ENCODE measurements at places on chromosomes 12 and 14.

GRCh38 chr12:116476227-116476822 lies 82.9 kb upstream of the MAP1LC3B2 start:
- DNase-seq: no peak

DNA sequence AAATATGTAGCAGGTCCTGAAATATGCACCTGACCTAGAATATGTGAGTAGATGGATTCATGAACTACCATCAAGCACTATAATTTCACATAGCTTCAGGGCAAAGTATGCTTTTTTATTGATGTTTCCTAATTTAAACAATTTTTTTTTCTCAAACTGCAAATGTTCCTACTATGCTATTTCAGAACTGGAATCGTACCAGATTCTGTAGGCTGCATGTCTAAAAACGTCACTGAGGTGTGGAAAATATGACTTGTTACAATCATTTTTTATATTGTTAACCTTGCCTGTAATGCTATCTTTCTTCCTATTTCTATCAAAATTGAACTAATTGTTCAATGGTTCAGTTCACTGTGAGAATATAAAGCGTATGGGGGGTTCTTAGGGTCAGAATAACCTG lies 78.0 kb upstream of the RERGL start:
- DNase-seq: no peak

- DNase-seq: no peak
Measured at GRCh38 chr14:60309867-60310552, 61.0 kb downstream of the PPM1A start.

DNA sequence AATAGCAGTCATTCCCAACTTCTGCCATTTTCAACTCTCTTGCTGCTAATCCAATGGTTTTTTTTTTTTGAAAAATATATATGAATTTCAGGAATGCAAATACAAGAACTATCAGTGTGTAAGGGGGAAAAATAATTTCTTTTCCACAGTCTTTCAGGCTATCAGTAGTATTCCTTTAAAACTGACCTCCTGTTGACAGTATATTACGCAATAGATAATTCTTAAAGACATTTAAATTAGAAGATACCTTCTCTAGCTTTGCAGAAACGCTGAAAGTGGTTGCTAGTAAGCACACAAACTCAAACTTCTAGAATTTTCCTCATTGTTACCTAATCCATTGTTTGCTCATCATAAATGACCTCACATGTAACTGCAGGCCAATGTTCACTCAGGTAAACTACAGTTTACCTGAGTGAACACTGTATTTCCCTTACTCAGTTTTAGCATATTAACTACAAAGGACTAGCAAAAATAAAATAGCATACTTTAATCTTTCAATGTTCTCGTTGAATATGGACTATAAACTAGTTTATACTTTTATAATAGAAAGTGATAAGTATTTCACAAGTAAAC lies at the start of gene C12orf50:
C12orf50 (minus strand) TSS at position 309 of the 573 bp plus-strand sequence. CDS start 2,439 bp downstream, outside the sequence.
- no peak for DNase-seq

DNA sequence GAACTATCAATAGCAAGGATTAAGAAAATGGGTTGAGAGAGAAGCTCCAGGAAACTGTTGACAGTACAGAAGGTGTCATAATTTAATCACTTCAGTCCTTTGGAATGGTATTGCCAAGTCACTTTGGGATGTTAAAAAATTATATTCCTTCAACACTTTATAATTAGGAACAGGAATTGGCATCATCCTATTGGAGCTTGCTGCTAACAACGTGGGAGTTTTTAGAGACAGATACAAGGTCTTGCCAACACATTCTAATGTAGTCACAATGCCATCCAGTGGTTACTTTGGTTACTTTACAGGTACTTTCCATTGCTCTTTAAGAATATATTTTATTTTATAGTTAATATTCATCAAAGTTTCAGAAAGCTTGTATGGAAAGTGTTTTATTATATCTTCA lies 310.1 kb downstream of the SYT1 start:
- peak; percentile 48 for DNase-seq

GRCh38 chr12:53265783-53266182 lies 2.3 kb upstream of the ESPL1 start:
- DNase-seq: no peak

DNA sequence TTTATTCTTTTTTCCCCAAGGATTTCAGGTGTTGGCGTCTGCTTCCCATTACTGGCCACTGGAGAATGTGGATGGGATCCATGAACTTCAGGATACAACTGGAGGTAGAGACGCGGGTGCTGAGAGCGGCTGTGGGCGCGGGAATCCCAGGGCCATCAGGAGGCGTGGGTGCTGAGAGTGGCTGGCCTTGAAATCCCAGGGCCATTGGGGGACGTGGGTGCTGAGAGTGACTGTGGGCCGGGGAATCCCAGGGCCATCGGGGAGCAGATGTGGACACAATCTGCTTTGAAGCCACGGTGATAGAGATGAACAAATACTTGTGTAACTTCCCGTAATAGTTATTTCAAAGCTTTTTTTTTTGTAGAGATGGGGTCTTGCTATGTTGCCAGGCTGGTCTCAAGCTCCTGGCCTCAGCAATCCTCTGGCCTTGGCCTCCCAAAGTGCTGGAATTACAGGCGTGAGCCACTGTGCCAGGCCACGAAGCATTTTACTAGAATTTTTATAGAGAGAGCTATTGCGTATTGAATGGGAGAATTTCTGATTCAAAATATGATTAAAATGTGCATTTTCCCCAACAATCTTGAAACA lies 12.8 kb downstream of the ADGRD1 start:
- no peak for DNase-seq

- no peak for DNase-seq
Measured at GRCh38 chr14:24178399-24179178, 6.7 kb downstream of the REC8 start.

DNA sequence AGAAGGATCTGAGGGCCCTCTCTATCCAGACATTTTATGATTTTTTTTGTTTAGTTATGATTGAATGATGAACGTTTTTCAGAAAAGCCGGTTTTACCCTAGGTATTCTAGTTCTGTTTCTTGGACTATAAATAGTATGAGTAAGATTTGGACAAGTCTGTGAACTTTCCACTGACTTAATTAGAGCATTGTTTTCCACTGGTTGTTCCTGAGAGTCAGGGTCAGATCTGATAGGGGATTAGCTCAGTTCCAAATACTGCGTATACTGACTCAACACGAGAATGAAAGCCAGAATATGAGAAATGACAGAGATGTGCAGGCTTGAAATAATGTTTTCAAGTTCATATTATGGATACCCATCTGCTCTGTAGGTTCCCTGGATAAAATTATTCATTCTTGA lies 361.6 kb downstream of the AEBP2 start:
- DNase-seq: no peak

GRCh38 chr12:82981150-82981549 lies 294.4 kb downstream of the TMTC2 start:
- DNase-seq: no peak

Measured in Ammon's horn (tissue), 1 donor.